GM12891 (cell line): ENCODE measurements at places on chromosomes 13 and 19.

- DNase-seq: no peak
These were observed 3.7 kb downstream of the GGACT start for GRCh38 chr13:100584896-100585295.

GRCh38 chr13:110458594-110459365 is 102.7 kb downstream of the RAB20 start:
- DNase-seq: no peak

DNA sequence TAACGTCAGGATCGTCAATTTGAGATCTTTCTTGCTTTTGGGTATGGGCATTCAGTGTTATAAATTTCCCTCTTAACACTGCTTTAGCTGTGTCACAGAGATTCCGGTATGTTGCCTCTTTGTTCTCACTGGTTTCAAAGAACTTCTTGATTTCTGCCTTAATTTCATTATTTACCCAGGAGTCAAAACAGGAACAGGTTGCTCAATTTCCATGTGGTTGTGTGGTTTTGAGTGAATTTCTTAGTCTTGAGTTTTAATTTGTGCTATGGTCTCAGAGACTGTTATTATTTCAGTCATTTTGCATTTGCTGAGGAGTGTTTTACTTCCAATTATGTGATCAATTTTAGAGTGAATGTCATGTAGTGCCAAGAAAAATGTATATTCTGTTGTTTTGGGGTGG is 153.1 kb downstream of the PCDH17 start:
- DNase-seq: no peak

GRCh38 chr19:12095111-12095790 is 30.7 kb downstream of the ZNF844 start:
- no peak for DNase-seq

- DNase-seq: no peak
These were observed 454 bp downstream of the TIMM44 start for GRCh38 chr19:7942981-7943443.

DNA sequence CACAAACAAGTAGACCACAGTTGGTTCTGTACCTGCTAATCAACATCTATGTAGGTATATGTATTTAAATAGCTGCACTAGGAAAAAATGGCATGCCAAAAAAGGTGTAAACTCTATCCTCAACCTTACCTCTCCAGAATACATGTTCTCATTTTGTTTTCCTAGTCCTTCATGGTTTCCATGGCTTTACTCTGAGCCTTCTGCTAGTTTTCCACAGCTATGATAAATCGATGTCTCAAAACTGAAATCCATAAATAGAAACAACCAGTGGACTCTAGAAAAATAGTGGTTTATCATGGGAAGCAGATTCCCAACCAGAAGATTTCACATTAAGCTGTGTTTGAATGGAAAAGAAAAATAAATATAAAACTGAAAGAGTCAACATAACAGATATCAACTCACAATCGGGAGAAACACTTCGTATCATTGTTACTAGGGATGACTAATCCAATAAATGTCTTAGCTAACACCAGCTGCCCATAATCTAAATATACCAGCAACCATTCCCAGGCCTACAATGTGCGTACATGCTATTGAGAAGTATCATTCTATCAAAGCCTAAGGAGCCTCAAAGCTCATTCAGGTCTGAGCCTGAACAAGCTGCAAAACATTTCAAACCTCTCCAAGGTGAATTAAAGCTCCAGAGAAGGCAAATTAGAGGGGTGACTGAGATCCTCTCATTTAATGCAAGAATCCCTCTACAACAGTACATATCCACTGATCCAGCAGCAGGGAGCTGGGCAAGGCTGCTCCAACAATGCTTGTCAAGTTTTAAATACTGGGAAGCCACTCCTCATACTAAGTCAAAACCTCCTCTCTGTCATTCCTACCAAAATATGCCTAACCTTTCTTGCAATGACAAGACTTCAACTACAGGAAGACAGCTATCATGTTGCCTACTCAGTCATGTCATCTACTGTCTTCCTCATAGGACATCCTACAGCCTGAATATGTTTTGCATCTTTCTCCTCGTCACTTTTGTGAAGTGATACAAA is 90.2 kb downstream of the KCTD12 start:
- no peak for DNase-seq

GRCh38 chr19:3293560-3293959 is 69.1 kb downstream of the CELF5 start:
- no peak for DNase-seq

- DNase-seq: no peak
These were observed 53.3 kb downstream of the TRPC4 start for GRCh38 chr13:37816276-37816675.

GRCh38 chr13:26465514-26465913 is 92.0 kb upstream of the WASF3 start:
- DNase-seq: no peak

DNA sequence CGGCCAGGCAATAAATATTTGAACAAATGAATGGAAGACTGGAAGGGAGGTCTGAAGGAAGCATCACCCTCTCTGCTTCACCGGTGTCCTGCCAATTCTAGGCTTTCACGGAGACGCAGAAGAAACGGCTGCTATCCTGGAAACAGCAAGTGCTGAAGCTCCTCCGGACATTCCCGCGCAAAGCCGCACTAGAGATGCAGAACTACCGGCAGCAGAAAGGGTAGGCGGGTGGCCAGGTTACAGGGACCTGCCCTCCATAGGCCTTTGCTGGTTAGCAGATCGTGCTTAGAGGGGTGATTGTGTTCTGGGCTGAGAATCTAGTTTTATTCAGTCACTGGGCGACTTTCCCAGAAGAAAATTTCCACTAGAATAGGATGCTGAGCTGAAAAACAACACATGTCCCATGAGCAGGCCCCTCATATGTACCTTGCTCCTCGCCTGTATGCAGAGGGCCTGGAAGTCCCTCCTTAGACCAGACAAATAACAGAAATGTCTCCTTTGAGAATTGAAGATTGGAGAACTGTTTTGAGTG is 11.0 kb downstream of the PAF1 start:
- no peak for DNase-seq

DNA sequence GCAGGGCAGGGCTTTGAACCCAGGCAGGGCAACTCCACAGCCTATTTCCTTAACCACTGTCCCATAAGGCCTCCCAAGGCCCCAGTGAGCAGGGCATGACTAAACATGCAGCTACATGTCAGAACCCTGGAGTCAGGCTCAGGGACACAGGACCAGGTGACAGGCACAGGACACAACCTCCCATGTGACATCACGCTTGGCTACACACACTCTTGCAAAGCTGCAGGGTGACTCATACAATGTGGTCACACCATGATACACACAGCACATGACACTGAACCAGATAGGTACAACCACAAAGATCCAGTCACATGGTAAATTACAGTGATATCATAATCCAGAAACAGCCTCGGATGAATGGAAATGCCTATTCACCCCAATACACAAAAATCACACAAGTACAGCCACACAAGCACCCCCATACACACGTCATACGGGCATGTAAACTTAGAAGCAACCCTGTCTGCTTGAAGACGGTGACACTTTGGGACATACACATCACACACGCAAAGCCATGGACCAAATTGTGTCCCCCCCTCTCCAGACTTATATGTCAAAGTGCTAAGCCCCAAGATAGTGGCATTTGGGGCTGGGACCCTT is 14.5 kb downstream of the KLK4 start:
- DNase-seq: peak; percentile 61

- no peak for DNase-seq
These were observed 57.5 kb upstream of the HMGB1 start for GRCh38 chr13:30523211-30523610.

- no peak for DNase-seq
These were observed 67.4 kb downstream of the STK24 start for GRCh38 chr13:98509271-98510155.

GRCh38 chr19:7013678-7014077 is 7.6 kb downstream of the MBD3L2B start:
- DNase-seq: no peak

- DNase-seq: no peak
These were observed 392.7 kb upstream of the HTR2A start for GRCh38 chr13:47289567-47289966.

- DNase-seq: peak; percentile 91
These were observed 1.1 kb downstream of the ISYNA1 start for GRCh38 chr19:18436671-18437490.

- DNase-seq: no peak
These were observed 107.6 kb upstream of the RNF113B start for GRCh38 chr13:98284679-98285078.
